MCF 10A (cell line): ENCODE measurements at places on chromosomes 11 and 22. TPM values are rescaled to one million over a fixed set of nuclear protein-coding genes. Genes with fewer than 3 reads are reported as not detected.

OR51E1 gene
- not detected in 2 replicates for total RNA-seq

ANGPTL5 gene
- total RNA-seq = not detected in 2 replicates

SCGB1D2 gene
- total RNA-seq = not detected in 2 replicates

PGA5 gene
- total RNA-seq = not detected in 2 replicates

DNA sequence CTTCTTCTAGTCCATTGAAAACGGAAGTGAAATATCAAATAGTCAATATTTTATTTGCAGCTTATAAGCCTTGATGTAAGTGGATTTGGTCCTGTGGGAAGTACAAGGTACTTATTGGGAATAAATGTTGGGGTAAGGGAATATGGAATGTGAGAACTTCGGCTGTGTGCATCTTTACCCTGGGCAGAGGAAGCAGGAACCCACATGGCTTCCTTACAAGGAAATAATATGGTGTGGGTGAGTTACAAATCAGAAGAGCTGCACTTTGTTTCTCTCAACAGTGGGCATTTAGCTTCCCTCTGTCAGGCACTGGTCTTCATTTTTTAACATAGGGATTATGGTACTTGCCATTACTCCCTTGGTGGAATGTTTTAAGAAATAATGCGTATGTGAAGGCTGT is 77.9 kb downstream of the SCN3B start:
- DNase-seq = no peak

DNA sequence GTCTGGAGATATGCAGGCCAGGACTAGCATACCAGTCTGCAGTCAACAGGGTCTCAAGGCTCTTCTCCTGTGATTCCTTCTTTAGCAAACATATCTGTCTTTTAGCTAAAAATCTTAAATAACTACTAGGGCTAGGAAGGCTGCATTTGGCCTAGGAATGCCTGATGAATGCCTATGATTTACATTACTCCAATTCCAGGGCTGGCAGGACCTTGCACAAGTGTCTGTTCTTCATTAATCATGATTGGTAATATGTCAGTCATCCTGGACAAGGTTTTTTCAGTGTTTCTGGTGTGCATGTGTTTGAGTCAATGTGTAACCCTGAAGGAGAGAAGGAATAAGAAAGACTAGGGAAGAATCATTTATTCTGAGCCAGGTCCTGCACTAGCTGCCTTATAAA is 280.5 kb upstream of the NARS2 start:
- no peak for DNase-seq

DNA sequence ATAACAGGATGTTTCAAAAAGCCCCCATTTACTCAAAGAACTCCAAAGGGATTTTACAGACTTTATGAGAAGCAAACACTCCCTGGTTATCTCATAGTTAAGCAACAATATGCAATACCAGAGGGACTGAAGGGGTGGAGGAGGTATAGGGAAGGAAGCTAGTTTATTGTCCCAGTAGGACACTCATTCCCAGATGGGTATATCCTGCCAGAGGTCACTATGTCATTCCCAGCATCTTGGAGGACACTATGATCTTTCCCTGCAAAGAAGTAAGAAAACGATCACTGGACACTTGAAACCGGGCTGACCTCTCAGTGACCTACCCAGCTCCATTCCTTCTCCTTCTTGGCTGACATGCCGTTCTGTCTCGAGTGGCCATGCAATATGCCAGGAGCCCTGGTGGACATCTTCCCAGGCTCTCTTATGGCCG is 114.5 kb downstream of the NAT10 start:
- no peak for DNase-seq

DNA sequence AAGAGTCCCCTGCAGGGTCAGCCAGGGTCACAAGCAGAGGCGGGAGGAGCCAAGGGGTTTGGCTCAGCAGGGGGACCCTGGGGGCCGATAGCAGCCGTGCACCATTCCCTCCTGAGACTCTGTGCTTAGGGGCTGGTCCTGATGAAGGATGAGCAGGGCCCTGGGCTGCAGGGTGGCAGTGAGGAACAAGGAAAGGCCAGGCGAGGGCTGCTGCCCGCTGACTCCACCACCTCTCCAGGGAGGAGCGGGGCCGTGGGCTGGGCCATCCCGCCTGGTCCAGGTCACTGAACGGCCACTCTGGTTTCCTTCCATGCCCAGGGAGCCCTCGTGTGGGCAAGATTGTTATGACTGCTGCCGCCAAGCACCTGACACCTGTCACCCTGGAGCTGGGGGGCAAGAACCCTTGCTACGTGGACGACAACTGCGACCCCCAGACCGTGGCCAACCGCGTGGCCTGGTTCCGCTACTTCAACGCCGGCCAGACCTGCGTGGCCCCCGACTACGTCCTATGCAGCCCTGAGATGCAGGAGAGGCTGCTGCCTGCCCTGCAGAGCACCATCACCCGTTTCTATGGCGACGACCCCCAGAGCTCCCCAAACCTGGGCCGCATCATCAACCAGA is 9.2 kb upstream of the NDUFS8 start:
- DNase-seq = peak; percentile 73

GRCh38 chr11:115623021-115623451 is 118.8 kb upstream of the CADM1 start:
- peak; percentile 2 for DNase-seq
